ENCODE measurements at places on chromosomes 4 and X. TPM values are rescaled to one million over a fixed set of nuclear protein-coding genes. Genes with fewer than 3 reads are reported as not detected.

DNA sequence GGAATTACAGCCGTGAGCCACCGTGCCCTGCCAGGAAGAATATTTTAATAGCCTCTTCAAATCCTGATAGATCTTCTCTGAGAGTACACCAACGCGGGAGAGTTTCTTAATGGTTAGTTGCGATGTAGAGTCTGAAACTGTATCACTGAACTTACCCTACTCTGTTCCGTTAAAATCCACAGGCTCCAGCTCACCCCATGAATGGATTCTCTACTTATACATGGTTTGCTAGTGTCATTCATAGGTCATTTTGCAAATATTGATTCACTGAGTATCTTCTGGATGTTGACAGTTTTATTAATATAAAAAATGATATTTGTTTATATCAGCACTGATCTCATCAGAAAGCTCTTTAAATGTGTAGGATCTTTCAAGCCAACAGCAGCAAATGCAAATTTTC, 99.9 kb downstream of the FAM193A start:
- ATAC-seq = no peak

DNA sequence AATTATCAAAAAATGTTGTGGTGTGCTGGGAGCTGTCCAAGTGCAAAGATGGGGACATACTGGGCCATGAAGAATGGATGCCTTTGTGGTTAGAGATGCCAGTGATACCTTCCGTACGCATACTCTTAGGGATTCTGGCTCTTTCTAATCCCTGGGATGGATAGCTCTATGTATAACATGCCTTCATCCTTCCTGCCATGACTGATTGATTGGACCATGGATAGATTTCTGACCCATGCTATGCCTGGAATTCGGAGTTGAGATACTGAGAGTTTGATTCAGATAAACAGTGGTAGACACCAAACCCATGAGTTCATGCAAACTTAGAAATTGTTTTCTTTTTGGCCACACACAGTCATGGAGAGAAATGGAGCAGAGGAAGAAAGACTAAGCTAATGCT, 147.2 kb upstream of the WDFY3 start:
- no peak for ATAC-seq

DNA sequence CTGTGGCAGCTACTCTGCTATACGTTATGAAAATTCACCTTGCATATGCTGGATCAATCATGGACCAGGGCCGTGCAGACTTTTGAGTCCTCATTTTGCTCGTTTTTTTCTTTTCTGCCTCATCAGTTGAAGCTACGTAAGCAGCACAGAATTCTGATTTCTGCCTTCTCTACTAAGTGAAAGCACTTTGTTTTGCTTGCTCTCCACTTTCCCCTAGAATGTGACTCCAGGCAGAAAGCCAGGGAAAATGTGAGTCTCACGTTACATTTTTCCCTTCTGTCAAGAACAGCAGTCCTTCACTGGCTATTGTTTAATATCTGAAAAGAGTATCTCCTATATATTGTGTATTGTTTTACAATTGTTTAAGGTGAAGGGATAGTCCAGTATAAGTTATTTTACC, 1840.1 kb downstream of the PCDH7 start:
- no peak for ATAC-seq

GRCh38 chr4:145545538-145546174, 64.0 kb downstream of the SMAD1 start:
- ATAC-seq = no peak

DNA sequence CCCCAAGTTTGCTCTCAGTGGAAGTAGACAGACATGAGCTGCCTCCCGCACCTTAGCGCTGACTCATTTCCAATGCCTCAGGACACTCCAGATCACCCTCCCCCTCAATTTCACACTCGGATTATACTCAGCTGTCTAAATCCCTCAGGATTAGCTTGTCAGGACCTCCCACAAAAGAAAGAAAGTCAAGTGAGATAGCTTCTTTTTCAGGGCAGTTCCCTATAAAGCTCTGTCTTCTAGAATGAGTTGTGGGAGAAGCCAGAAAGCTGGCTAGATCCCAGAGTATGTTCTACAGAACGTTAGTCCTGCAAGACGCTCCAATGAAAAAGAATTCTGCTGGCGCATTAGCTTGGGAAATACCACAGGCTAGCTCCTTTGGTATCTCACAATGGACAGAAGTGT, 51.2 kb upstream of the MTNR1A start:
- ATAC-seq = no peak

DNA sequence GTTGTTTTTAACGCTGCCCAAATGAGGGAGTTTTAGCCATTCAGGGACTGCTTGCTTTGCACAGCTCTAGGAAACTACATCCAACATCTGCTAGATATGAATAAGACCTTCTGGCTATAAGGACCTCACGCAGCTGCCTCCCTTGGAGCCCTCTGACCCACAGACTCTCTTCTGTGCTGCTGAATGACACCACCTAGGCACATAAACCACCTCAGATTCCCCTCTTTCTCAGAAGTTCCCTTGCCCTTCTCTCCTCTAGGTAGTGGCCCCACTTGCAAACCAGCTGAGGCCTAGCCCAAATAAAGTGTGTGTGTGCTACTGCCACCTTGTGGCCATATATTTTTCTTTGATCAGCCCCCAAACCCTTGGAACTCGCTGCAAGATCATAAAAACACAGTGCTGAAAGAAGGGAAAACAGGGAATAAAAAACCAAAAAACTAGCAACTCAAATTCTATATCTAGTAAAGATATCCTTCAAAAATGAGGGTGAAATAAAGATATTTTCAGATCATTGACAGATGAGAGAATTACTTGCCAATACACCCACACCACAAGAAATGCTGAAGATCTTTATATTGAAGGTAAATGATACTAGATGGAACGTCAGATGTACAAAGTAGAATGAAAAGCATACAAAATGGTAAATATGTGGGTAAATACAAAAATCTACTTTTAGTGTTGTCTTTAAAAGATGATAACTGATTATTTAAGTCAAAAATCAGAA, 265.9 kb downstream of the ADAMTS3 start:
- peak; percentile 64 for ATAC-seq

DNA sequence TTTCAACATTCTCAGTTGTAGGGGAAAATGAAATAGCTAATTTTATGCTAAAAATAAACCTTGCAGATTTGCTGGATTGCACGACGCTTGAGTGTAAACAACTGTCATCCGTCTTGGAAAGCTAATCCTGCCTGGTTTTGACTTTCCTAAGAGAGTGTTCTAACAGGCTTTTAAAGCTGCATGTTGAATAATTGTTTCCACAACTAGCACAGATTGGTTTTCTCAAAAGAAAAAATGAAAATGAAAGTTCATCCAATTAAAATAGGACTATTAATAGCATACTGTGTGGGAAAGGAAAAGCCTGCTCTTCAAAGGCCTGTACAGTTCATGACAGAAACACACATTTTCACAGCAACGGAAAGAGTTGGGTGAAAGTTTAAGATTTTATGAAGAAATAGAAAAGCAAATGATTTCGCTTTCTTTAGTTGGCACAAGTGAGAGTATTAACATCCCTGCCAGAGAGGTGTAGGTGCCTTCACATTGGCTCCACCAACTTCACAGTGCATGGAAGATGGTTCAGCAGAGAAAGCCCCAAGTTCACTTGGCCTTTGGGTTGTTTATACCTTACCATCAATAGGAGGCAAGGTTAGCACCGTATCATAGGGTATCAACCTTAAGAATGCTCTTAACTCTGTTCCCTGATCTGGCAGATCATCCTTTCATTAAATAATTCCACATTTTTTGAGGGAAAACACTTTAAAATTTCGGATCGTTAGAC, 140.0 kb upstream of the GUCY1A1 start:
- no peak for ATAC-seq

DNA sequence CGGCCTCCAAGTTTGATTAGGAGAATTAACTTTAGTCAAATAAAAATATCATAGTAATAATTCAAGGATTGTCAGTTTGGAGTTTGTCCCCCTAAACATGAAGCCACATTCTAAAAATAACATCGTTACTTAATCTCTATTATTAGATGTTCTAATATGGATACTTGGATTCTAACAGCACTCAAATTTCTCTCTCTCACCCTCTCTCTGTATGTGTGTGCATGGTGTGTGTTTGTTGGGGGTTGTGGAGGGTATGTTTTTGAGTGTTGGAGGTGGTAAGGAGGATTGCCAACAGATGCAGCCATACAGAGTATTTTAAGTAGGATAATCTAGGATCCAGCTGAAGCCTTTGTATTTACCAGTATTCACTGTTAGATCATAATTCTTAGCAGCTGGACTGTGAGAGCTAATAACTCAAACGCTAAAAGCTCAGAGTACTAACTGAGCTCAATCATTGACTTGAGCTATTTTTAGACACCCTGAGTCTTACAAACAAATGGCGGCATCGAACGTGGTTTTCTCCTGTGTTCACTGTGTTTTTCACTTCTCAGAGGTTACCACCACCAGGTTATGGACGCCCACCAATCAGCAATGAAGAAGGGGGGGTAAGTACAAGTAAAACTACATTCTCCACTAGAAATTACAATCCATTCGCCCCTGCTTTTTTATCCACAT, 8.8 kb downstream of the ENAM start:
- ATAC-seq = peak; percentile 99

DNA sequence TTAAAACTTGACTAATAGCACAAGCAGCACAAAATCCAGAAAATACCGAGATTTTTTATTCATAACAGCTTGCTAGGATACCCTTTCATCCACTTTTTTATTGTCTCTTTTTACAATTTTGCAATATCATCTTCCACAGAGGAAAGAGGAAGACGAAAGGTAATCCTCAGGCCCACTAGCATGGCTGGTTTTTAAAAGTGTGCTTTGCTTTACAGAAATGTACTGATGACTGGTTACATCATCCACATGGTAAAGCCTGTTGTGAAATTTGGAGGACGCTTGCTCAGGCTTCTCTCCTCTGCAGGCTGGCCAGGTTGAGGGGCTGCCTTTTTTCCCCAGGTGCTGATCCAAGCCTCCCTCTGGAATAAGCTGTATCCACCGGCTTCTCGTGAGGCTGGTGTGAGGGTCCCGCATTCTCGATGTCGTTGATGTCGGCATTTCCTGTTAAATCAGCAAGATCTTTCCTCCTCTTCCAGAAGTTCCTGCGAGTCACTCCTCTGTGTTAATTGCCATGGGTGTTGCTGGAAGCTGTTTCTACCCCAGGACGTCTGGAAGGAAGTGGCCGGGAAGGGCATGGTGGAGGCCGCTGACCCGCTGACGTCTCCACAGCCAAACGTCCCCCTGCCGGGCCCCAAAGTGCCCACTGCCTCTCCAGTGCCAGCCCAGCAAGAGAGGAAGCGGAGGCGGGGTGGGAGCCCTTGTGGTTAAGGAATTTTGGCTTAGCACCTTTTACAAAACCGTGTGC, 5.8 kb upstream of the DGKQ start:
- ATAC-seq = peak; percentile 62

- no peak for ATAC-seq
These were observed 36.3 kb downstream of the ATRX start for GRCh38 chrX:77749695-77750094.

DNA sequence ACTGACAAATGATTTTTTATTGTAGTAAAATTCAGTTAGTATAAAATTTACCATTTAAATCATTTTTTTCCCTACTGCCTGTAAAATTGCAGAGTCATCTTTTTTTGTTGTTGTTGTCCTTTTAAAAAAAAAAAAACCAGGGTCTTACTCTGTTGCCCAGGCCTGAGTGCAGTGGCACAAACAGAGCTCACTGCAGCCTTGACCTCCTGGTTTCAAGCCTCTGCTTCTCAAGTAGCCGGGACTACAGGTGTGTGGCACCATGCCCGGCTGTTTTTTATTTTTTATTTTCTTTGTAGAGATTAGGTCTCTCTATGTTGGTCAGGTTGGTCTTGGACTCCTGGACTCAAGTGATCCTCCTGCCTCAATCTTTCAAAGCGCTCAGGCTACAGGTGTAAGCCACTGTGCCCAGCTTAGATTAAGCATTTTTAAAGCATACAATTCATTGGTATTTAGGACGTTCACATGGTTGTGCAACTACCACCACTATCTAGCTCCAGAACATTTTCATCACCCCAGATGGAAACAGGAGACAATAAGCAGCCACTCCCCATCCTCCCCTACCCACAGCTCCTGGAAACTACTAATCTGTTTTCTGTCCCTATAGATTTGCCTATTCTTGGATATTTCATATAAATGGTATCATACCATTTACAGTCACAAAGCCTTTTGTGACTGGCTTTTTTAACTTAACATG, 59.7 kb upstream of the PGRMC2 start:
- no peak for ATAC-seq

DNA sequence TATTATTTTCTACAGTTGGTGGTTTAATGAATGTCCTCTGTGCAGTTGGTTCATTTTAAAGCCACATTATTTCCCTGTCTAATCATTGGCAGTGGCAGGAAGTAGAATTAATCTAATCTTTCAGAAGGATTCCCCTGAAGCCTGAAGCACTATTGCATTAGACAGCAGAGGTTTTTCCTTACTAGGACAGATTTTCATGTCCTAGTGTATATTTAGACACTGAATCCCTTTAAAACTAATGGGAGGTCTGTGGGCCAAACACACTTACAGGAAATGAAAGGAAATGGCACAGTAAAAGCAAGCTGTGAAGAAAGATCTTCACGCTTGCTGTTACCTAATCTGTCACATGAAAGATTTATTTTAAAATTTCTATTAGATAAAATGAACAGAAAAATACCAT, 165.2 kb downstream of the SLC39A8 start:
- peak; percentile 68 for ATAC-seq

- peak; percentile 78 for ATAC-seq
These were observed 42.0 kb downstream of the TEC start for GRCh38 chr4:48227662-48228061.

- ATAC-seq = no peak
These were observed 29.4 kb upstream of the KLHL2 start for GRCh38 chr4:165177725-165178666.

GRCh38 chr4:98528882-98529281, 129.5 kb downstream of the TSPAN5 start:
- no peak for ATAC-seq

DNA sequence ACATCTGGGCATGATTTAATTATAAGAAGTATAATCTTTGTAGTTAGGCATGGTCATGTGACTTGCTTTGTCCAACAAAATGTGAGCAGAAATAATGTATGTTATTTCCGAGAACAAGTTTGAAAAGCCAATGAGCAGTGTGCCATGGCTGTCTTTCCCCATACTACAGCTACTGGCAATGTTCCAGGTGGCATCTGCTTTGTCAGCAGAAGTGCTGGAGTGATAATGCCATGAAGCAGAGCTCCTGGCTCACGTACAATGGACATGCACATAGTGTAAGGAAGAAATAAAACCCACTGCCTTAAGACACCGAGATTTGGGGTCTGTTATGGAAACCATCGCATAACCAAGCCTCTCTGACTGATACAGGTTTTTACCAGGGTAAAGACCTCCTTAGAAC, 212.6 kb upstream of the RASGEF1B start:
- ATAC-seq = peak; percentile 60

CTSO gene
- 0.76 TPM for total RNA-seq

CENPVL2 gene
- not detected for total RNA-seq

BTC gene
- total RNA-seq = not detected

PARM1 gene
- 12.0 TPM for total RNA-seq

NPY2R gene
- 0.64 TPM for total RNA-seq

MAP3K15 gene
- total RNA-seq = not detected

Measured in motor neuron (in vitro differentiated cells).